Pancreas (tissue), 10 donors: ENCODE measurements at places on chromosomes 7 and 10. TPM values are rescaled to one million over a fixed set of nuclear protein-coding genes. Genes with fewer than 3 reads are reported as not detected.

DNA sequence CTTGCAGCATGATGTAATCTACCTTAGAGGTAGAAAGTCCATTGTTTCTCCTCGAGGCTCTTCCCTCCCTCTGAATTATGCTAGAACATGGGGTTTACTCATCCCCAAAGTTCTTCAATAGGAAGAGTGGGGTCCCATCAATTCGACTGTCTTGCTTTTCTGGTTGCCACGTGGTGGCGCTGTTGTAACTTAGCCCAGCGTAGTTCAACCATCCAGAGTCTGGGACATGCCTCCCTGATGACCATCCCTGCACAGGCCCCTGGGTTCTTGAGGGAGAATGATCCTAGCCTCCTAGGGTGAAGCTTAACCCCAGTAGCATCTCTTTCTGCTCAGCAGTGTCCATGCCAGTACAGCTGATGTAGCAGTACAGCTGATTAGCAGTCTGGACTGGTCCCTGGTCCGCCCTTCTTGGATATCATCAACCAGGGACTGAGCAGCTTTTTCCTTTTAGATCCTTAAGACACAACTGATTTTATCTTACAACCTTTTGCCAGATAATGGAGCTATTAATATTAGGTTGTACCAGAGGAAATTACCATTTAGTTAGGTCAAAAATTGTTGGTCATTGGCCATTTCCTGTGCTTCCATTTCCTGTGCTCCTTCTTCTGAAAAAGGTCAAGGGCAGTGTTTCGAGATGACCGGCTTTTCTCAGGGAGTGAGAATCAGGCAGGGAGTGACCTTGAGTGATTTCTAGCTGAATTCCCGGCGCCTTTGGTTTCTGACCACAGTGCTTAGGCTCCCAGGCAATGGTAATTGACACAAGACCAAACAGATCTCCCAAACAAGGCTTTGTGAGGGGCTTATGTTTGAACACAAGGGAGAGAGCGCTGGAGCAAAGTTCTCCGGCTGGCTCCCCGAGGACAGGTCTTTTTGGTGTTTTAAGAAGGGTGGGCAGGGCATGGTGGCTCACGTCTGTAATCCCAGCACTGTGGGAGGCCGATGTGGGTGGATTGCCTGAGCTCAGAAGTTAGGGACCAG lies 65.4 kb downstream of the TACC2 start:
- DNase-seq: peak; percentile 67
- H3K27me3 ChIP-seq: no peaks in the 10 kb centered on the region
- no peaks in the 10 kb centered on the region for H3K36me3 ChIP-seq

The IKZF1 gene
- total RNA-seq: 8.1 TPM

The PSAP gene
- total RNA-seq: 382 TPM

DNA sequence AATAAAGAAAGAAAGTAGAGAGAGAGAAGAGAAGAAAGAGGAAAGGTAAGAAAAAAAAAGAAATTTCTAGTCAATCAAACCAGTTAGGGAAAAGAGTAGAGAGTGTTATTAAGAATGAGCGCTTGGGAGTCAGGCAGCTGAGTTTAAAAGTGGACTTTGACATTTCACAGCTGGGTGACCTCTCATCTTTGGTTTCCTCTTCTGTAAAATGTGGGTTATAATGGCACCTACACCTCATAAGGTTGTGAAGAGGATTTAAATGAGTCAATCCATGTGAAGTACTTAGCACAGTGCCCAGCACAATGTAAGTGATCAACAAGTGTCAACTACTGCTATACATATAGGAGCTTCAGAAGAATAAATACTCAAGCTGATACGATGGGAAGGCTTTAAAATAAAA lies 12.2 kb downstream of the HOXA1 start:
- H3K27me3 ChIP-seq: no peaks in the 10 kb centered on the region
- no peak for DNase-seq
- H3K27ac ChIP-seq: no peak overlapping the region
- H3K36me3 ChIP-seq: no peaks in the 10 kb centered on the region
- H3K4me3 ChIP-seq: no peak overlapping the region

The SLC13A1 gene
- not detected for total RNA-seq

- H3K27ac ChIP-seq: no peak overlapping the region
- no peak for DNase-seq
- no peaks in the 10 kb centered on the region for H3K36me3 ChIP-seq
- H3K27me3 ChIP-seq: no peaks in the 10 kb centered on the region
- H3K4me3 ChIP-seq: no peak overlapping the region
These were observed 30.4 kb downstream of the LSM5 start for GRCh38 chr7:32459788-32460187.

GRCh38 chr10:18610517-18610916 lies 40.9 kb downstream of the NSUN6 start:
- H3K27me3 ChIP-seq: no peaks in the 10 kb centered on the region
- H3K36me3 ChIP-seq: no peaks in the 10 kb centered on the region
- DNase-seq: no peak
- H3K4me1 ChIP-seq: peaks cover 13% of the 10 kb centered on the region
- no peak overlapping the region for H3K27ac ChIP-seq

- no peak for DNase-seq
- no peaks in the 10 kb centered on the region for H3K27me3 ChIP-seq
- peaks cover 17% of the 10 kb centered on the region for H3K4me1 ChIP-seq
- H3K36me3 ChIP-seq: no peaks in the 10 kb centered on the region
- H3K27ac ChIP-seq: no peak overlapping the region
These were observed 231.3 kb upstream of the MKLN1 start for GRCh38 chr7:131096267-131096927.

GRCh38 chr7:8581842-8582241 lies 148.4 kb downstream of the NXPH1 start:
- no peak overlapping the region for H3K27ac ChIP-seq
- H3K36me3 ChIP-seq: no peaks in the 10 kb centered on the region
- H3K4me3 ChIP-seq: no peak overlapping the region

DNA sequence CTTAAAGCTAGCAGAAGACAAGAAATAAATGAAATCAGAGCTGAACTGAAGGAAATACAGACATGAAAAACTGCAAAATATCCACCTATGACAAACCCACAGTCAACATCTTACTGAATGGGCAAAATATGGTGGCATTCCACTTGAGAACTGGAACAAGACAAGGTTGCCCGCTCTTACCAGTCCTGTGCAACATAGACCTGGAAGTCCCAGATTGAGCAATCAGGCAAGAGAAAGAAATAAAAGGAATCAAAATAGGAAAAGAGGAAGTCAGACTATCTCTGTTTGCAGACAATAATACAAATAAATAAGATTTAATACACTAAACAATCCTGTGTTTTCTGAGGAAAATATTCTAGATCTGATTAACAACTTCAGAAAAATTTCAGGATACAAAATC lies 570.5 kb upstream of the SEMA3D start:
- H3K4me1 ChIP-seq: no peaks in the 10 kb centered on the region
- no peaks in the 10 kb centered on the region for H3K36me3 ChIP-seq
- DNase-seq: no peak
- no peak overlapping the region for H3K27ac ChIP-seq
- no peak overlapping the region for H3K4me3 ChIP-seq

The LRRC61 gene
- total RNA-seq: 9.3 TPM

DNA sequence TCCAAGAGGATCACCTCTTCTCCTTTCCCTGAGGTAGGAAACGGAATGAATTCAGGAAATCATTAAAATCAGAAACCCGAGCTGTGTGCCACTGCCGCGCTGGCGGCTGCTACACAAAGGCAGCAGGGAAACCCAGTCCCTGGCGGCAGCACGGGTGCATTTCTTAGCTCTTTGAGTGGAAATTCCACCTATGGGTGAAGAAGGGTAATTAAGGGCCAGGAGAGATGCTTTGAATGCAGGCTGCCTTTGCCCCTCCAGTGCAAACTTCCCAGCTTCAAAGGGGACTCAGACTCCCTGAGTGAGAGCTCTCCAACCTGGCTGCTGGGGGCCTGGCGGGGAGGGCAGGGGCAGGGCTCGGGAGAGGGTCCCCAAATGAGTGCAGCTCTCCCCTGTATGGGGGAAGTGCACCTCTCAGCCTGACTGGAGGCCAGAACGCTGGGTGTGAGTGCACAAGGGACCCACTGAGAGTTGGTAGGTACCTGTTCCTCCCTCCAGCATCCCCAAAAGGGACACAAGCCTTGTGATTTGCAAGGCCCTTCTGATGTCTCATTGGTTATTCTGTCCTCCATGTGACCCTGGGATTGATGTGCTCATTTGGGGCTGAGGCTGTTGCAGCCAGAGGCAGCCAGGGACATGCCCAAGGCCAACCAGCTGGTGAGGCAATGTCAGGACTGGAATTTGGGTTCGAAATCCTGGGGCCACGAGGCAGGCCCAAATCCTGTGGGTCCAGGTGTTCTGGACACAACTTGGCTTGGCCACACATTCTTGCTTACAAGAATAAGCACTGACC lies 16.3 kb upstream of the ZMIZ1 start:
- H3K27me3 ChIP-seq: no peaks in the 10 kb centered on the region
- H3K36me3 ChIP-seq: no peaks in the 10 kb centered on the region
- peaks cover 43% of the 10 kb centered on the region for H3K4me1 ChIP-seq
- DNase-seq: peak; percentile 46
- no peak overlapping the region for H3K27ac ChIP-seq

GRCh38 chr10:60197206-60197605 lies 192.5 kb downstream of the ANK3 start:
- H3K4me1 ChIP-seq: no peaks in the 10 kb centered on the region
- no peak overlapping the region for H3K27ac ChIP-seq
- H3K36me3 ChIP-seq: no peaks in the 10 kb centered on the region
- no peak overlapping the region for H3K4me3 ChIP-seq
- no peaks in the 10 kb centered on the region for H3K27me3 ChIP-seq
- no peak for DNase-seq

The ADAM22 gene
- 2.8 TPM for total RNA-seq

DNA sequence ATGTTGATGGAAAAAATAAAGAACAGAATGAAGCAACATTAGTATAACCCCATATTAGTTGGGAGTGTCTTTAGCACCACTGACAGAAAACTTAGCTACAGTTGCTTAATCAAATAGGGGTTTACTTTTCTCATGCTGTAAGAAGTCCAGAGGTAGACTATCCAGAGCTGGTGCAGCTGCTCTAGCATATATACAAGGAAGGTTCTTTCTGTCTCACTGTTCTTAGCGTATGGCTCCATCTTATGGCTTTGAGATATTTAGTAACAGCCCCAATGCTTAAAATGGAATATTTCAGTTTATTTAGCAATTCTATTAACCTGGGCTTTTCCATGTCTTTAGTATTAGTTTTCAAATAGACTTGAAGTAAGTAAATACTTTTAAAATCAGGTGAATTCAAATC lies 15.2 kb upstream of the WNT2 start:
- H3K36me3 ChIP-seq: no peaks in the 10 kb centered on the region
- no peak overlapping the region for H3K4me3 ChIP-seq
- no peaks in the 10 kb centered on the region for H3K27me3 ChIP-seq
- no peak for DNase-seq
- H3K4me1 ChIP-seq: no peaks in the 10 kb centered on the region

- H3K4me1 ChIP-seq: no peaks in the 10 kb centered on the region
- no peak overlapping the region for H3K4me3 ChIP-seq
- no peak overlapping the region for H3K27ac ChIP-seq
- H3K27me3 ChIP-seq: no peaks in the 10 kb centered on the region
These were observed 41.9 kb downstream of the NKX6-2 start for GRCh38 chr10:132743925-132744490.

DNA sequence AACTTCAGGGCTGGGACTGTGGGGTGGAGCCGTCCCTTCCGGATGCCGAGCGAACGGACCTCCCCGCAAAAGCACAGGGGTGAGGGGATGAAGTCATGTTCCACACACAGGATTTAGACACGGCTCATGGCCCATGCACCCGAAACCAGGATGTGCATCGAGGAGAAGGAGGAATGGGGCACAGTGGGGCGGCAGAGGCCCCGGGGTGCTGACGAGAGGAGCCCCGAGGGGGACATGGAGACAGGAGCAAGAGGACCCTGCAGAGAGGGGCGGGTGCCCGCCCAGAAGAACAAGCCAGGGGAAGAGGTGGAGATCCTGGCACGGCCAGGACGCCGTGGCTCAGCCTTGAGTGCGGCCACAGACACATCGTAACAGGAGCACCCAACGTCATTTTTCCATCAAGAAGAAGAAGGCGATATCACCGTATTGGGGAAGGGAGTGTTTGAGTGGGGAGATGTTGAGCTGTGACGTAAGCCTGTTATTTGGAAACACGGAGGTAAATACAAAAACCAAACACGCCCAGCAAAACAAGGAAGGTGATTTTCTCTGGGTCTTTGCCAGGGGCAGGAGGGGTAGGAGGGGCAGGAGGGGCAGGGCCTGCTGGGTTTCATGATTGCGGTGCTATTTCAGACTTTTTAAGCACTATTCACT lies 25.3 kb upstream of the FOXL3 start:
- DNase-seq: peak; percentile 36
- peaks cover 12% of the 10 kb centered on the region for H3K36me3 ChIP-seq
- H3K27ac ChIP-seq: no peak overlapping the region
- H3K4me1 ChIP-seq: no peaks in the 10 kb centered on the region
- no peaks in the 10 kb centered on the region for H3K27me3 ChIP-seq
- H3K4me3 ChIP-seq: no peak overlapping the region

GRCh38 chr10:1104971-1105370 lies 48.8 kb downstream of the WDR37 start:
- H3K27ac ChIP-seq: no peak overlapping the region
- peak; percentile 21 for DNase-seq
- H3K36me3 ChIP-seq: peaks cover 6% of the 10 kb centered on the region
- H3K27me3 ChIP-seq: no peaks in the 10 kb centered on the region

- no peak overlapping the region for H3K27ac ChIP-seq
- H3K36me3 ChIP-seq: peaks cover 9% of the 10 kb centered on the region
- H3K27me3 ChIP-seq: no peaks in the 10 kb centered on the region
- no peaks in the 10 kb centered on the region for H3K4me1 ChIP-seq
- no peak overlapping the region for H3K4me3 ChIP-seq
These were observed 78.8 kb downstream of the RALA start for GRCh38 chr7:39702133-39702532.

The CRTAC1 gene
- total RNA-seq: 0.24 TPM

GRCh38 chr7:157937406-157937805 lies 600.6 kb downstream of the DNAJB6 start:
- no peaks in the 10 kb centered on the region for H3K27me3 ChIP-seq
- H3K4me3 ChIP-seq: no peak overlapping the region
- no peak for DNase-seq
- no peak overlapping the region for H3K27ac ChIP-seq

The PDE1C gene
- total RNA-seq: 2.8 TPM

GRCh38 chr10:44990302-44990655 lies 10.4 kb upstream of the ZNF22 start:
- no peak for DNase-seq
- H3K4me3 ChIP-seq: no peak overlapping the region
- H3K4me1 ChIP-seq: peaks cover 35% of the 10 kb centered on the region
- H3K27me3 ChIP-seq: no peaks in the 10 kb centered on the region
- H3K36me3 ChIP-seq: no peaks in the 10 kb centered on the region

DNA sequence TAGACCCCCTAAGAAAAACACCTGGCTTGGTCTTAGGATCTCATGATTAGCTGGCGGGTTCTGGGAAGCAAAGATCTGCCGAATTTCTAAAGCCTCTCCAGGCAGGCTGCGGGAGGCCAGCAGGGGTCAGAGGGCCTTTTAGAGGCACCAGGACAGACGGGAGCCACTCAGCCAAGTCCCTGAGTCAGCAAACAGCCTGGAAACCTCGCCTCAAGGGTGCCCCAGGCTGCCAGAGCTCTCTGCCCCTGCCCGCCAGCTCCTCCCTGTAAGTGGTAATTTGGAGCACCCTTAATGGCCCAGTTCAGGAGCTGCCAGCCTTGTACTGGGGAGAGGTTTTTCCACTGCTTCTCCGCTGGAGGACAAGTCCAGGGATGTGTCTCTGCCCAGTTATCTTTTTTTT lies 88.7 kb downstream of the HIP1 start:
- H3K36me3 ChIP-seq: no peaks in the 10 kb centered on the region
- DNase-seq: no peak
- peak overlapping the region; percentile 12 for H3K27ac ChIP-seq
- H3K4me3 ChIP-seq: no peak overlapping the region

GRCh38 chr10:78186572-78186971 lies 152.9 kb downstream of the RPS24 start:
- no peaks in the 10 kb centered on the region for H3K4me1 ChIP-seq
- DNase-seq: no peak
- no peaks in the 10 kb centered on the region for H3K36me3 ChIP-seq
- H3K27me3 ChIP-seq: no peaks in the 10 kb centered on the region

The FAM241B gene
- 5.8 TPM for total RNA-seq

The COX15 gene
- 18.4 TPM for total RNA-seq
